ENCODE measurements at places on chromosomes 1 and 21. TPM values are rescaled to one million over a fixed set of nuclear protein-coding genes. Genes with fewer than 3 reads are reported as not detected.

The TSPAN2 gene
- not detected for total RNA-seq

The STYXL2 gene
- not detected for total RNA-seq

The SLC39A1 gene
- total RNA-seq = 138 TPM

The KLHDC9 gene
- total RNA-seq = 4.5 TPM

The KIF17 gene
- total RNA-seq = 1.5 TPM

The CTSS gene
- total RNA-seq = 2.3 TPM

The CYP2J2 gene
- total RNA-seq = 0.29 TPM

All from smooth muscle cell of trachea (primary cell).